NCI-H774 (cell line): ENCODE measurements at places on chromosomes 5 and 9.

GRCh38 chr5:59579101-59579823 lies 314.3 kb downstream of the PDE4D start:
- DNase-seq: no peak

- DNase-seq: no peak
These were observed 38.2 kb downstream of the PRRC2B start for GRCh38 chr9:131432050-131432449.

- no peak for DNase-seq
These were observed 13.0 kb upstream of the PCDHAC2 start for GRCh38 chr5:140953234-140953633.

GRCh38 chr5:88663793-88664216 lies 219.2 kb downstream of the MEF2C start:
- DNase-seq: no peak

GRCh38 chr9:97808972-97809371 lies 44.1 kb upstream of the FOXE1 start:
- no peak for DNase-seq

- DNase-seq: no peak
These were observed 49.0 kb downstream of the NPR3 start for GRCh38 chr5:32760091-32760509.

DNA sequence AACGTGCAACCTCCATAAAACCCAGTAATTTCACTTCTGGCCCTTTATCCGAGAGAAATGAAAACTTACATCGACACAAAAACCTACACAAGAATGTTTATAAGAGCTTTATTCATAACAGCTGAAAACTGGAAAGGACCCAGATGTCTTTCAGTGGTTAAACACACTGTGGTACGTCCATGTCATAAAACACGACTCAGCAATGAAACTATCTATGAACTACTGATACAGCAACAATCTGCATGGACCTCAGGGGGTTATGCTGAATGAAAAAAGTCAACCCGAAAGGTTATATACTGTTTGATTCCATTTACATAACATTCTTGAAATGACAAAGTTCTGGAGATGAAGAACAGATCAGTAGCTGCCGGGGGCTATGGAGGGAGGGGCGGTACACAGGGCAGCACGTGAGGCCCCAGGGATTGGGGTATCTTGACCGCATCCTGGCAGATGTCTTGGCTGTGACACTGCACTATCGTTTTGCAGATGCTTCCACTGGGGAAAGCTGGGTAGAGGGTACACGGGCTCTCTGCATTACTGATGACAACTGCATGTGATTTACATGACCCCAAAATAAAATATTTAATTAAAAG lies 4.1 kb downstream of the CCDC127 start:
- no peak for DNase-seq

- DNase-seq: no peak
These were observed at the start of gene GNAQ for GRCh38 chr9:78031444-78031892. GNAQ (minus strand) TSS chr9:78031811; CDS start chr9:78031235, 576 bp downstream.

- no peak for DNase-seq
These were observed 7.2 kb downstream of the GAPT start for GRCh38 chr5:58498340-58498942.

DNA sequence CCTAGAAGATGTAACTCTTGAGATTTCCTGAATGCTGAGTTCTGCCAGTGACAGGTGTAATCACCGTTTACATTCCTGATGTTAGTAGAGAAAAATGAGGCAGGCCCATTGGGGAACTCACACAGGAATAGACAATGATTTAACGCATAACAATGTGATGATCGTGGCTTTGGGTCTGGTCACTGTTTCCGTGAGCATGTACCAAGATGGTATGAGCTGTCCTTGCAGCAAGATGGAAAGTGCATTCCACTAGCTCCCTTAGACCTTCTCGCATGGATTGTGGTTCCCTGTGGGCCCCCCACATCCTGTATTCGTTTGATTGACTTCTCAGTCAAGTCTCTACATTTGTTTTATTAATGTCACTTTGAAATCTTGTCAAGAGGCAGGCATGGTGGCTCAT lies 124.0 kb upstream of the DAP start:
- no peak for DNase-seq

GRCh38 chr5:143177263-143177983 lies 226.1 kb downstream of the NR3C1 start:
- peak; percentile 6 for DNase-seq

DNA sequence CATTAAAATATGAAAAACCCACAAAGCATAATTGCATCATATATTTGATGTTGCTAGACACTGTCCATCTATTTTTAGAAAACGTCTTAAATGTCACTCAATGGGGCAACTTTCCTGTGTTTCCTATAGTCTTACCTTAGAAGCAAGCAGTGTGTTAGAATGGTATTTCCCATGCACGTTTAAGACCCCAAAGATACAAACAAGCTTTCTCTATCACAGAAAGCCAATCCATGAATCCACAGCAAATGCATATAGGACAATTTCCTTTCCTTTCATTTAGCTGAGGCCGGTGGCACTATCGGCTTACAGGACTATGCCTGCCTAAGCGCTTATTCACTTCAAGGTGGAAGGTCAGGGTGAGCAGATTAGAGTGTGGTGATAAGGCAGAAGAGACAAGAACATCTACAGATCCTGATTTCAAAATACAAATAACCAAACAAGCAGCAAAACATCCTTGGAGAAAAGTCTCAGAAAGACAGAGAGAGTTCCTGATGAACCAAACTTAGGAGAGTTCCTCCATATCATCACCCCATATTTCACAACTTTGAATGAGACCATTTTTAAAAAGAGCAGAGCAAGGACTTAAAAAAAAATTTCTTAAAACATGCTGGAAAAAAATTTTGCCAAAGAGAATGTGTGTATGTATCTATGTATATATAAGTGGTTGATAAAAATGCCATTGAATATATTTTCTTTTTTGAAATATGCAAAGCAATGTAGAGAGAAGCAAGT lies 57.2 kb downstream of the MEF2C start:
- no peak for DNase-seq

GRCh38 chr5:142053426-142054151 lies 40.8 kb upstream of the GNPDA1 start:
- DNase-seq: no peak

DNA sequence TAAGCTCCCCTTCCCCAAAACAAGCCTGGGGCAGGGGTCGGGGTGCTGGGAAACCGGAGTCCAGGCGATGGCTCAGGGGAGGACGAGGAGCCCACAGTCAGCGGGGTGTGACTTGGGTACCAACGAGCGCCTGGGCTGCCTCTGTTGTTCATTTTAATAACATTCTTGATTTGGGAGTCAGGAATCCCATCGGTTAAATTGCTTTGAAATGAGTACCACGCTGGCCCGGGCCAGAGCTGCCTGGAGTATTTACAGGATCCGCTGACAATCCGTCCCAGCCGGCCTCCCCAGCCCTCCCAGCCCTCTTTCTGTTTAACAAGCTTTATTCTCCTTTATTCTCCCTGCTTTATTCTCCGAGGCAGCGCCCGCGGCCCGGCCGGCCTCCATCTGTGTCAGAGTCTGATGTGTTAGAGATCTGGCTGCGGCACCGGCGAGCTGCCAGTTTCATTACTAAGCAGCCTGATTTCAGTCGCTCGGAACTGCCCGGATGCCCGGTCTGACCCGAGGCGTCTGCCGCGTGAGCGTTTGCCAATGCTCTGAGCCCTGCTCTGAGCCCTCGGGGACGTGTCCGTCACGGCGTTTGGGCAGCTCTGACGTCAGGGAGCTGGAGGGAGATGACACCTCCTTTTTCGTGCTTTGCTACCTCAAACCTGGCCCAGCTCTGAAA lies 16.5 kb upstream of the QRFP start:
- DNase-seq: peak; percentile 37

GRCh38 chr5:178309271-178310013 lies 76.8 kb upstream of the PHYKPL start:
- no peak for DNase-seq

DNA sequence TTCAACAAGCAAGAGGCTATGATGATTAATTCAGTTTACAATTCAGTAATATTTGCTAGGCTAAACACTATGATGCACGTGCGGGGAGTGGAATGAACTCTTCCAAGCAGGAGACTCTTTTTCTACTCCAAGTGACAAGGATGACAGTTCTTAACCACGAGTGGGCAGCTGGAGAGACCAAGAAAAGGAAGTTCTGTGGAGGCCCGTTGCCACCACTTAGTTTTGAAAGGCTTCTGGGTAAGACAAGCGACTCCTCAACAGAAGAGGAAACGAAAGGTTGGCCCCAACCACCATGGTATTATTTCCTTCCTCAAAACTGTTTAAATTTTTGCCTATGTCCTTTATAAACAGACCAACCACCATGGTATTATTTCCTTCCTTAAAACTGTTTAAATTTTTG lies 2.8 kb downstream of the DCAF12 start:
- no peak for DNase-seq

DNA sequence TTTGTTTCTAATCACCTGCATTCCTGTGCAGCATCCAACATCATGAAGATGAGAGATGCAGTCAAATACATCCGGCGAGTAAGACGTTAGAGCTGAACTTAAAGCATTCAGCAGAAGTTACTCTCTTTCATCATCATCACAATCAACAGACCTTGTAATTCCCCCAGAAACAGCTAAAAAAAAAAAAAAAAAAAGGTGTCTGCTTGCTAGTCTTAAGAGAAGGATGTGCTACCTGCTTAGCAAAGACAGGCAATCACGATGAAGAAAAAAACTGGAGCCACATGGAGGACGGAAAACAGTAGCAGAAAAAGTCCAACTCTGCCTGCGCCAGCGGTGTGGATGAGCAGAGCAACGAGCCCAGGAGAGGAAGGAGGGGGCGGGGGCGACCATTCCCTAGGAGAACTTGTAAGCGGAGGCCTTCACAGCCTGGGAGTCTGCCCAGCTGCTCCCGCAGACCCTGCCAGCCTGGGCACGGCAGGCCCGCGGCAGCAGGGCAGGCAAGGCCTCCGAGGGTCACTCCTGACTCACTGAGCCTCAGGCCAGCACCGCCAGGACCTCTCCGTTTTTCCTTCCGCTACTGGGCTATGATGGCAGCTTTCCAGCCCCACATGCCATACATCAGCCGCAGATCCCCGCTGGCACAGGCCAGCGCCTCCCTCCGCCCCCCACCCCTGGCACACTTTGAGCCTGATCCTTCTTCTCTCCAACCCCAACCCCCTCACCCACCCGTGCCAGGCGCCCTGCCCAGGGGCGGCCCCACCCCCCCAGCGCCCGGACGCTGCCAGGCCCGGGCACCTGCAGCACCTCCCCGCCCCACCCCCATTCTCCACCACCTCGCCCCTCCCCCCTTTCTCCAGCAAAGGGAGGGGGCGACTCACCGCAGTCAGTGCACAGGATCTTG lies 1.4 kb downstream of the NRG2 start:
- no peak for DNase-seq

DNA sequence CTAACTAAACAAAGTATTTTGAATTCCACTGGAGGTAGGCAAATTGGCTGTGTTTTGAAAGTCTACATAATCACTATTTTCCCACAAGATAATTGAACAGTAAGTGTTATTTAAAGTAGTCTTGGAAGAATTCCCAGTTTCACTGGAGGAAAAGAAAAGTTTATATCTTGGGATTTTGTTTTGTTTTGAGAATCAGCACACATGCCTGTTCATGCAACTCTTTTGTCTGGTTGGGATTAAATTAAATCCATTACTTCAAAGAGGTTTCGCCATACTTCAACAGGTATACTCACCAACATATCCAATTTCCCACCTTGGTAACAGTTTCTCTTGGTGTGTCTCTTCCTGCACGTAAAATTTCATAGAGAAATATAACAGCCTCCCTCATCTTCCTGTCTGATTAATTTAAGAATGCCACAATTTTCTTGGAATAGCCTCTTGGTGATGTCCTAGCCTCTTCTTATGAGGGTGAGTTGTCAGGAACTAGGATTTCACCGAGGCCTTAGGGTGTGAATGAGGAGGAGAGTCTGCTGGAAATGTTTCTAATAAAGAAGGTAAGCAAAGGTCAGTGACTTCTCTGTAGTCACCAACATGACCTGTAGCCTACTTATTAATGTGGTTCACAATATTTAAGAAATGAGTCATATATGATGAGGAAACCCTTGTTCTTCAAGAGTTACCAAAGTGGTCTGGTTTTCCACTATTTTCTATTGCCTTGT lies 48.1 kb downstream of the ITGA2 start:
- DNase-seq: no peak

DNA sequence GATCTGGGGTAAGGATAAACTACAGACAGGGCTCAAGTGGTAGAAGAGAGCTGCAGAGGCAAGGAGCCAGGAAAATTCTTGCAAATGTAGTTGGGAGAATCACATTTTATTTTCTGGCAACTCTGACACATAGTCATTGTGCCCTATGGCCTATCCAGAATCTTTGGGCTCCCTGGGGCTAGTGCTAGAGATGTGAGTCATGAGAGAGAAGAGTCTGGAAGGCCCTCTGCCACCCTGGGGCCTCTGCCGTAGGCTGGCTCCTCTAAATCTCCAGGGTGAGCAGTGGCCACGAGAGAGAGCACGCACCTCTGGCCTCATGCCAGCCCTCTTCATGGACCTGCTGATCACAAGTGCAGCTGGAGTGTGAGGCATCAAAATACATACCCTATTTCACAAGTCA lies 74.3 kb upstream of the SSBP2 start:
- peak; percentile 35 for DNase-seq

DNA sequence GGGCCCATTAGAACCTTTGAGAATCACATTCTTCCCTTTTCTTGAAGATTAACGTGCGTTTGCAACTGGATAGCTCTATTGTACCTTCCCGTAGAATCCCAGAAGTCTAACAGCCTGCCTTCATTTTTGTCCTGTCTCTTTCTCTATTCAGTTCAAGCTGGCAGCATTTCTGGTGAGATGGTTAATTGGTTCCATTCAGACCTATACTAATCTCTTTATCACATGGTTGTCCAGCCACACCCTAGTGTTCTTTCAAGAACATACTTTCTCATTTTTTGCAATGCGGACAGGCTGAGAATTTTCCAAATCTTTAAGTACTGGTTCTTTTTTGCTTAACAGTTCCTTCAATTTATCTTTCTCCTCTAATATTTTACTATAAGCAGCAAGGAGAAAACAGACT lies 26.0 kb downstream of the NUTM2F start:
- DNase-seq: no peak

GRCh38 chr5:176716320-176716719 lies 69.0 kb downstream of the TSPAN17 start:
- DNase-seq: peak; percentile 5

GRCh38 chr5:92800365-92800764 lies 780.7 kb downstream of the NR2F1-AS1 start:
- no peak for DNase-seq

DNA sequence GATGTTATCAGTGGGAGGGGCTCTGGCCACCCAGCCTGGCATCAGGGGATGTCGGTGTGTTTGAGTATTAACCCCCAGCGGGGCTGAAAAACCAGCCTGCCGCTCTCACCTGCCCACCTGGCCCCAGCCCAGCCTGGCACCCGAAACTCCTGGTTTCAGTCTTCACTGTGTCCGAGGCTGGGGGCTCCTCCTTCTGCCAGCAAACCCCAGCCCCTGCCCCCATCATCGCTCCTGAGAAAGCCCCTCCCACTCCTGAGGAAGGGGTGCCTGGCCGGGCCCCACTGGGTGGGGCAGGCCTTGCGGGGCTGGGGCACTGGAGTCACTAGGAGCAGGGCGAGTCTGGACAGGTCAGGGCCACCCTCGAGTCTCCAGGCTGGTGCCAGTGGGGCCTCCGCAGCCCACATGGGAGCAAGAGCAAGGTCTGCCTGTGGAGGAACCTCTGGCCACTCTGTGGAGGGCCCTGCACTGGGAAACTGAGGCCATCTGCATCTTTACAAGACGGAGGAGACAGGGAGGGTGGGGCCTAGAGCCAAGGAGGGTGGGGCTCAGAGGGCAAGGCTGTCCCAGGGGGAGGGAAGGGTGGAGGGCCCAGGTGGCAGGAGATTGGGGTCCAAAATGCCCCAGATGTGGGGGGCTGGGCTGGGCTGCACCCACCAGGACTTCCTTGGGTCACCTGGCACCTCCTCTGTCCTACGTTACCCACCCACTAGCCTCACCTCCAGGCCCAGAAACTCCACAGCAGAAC lies 51.5 kb upstream of the NOTCH1 start:
- DNase-seq: no peak
